Mesothelial cell of epicardium (in vitro differentiated cells): ENCODE measurements at places on chromosomes 2 and 18.

GRCh38 chr18:35688757-35689156 is 107.2 kb downstream of the GALNT1 start:
- no peak for DNase-seq

DNA sequence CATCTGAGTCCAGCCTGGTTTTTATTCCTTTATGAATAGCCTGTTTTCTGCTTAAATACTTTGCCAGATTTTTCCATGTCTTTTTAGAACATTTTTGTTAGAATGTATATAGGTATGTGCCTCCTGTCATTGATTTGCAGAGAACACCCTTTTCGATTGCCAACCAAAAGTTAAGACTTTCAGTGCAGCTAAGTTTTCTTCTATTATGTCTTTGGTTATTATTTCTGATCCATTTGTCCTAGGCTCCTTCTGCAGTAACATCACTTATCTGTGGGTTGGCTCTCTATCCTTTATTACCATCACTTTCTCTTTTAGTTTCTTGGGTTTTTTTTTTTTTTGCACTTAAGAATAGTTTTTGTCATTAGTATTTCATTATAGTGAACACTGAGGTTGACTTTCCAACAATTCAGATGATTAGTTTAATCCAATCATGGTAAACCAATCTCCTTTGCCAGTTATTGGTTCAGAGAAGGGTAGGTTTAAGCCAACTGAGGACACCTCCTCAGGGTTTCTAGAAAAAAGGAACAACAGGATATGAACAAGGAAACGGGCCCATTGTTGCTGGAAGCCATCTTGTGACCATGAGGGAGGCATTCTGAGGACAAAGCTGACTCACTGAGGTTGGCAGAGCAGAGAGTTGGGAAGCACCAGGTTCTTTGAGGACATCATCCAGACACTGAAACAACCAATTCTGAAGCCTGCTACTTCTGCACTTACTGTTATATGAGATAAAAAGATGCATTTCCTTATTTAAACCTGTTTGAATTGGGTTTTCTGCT is 37.9 kb upstream of the GBX2 start:
- no peak for DNase-seq

DNA sequence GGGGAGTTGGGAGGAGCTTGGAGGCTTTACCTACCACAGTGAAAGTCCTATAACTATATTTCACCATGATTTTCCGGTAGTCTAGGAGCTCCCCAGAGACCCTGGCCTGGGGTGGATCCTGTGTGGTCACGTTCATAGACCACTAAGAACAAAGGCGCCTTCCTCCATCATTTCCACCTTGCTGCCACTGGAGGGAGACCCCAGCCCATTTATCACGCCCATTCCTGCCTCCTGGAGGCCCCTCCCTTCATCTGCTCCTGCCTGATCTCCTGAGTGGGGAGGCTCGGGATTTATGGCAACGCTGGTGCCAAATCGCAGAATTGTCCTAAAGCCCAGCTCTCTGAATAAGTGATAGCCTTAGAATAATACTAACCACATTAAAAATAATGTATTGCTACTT is 507.6 kb upstream of the SPHKAP start:
- peak; percentile 52 for DNase-seq

- DNase-seq: no peak
Measured at GRCh38 chr2:226771067-226771466, 28.6 kb downstream of the IRS1 start.

DNA sequence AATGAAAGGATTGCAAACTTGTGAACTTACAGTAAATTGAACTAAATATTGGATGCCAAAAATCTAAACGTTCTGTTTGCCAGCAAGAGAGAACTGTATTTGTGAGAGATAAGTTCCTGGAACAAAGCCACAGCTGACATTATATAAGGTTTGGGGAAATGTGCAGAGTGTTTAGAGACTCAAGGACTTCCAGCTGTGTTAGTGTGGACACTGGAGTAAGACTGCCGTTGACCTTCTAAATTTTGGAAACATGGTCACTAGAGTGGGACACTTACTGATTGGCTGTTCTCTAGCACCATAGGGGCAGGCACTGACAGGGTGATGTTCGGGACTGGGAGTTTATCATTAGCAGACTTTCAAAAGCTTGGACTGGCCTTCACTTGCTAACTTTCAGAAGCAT is 40.5 kb downstream of the SCN9A start:
- no peak for DNase-seq

DNA sequence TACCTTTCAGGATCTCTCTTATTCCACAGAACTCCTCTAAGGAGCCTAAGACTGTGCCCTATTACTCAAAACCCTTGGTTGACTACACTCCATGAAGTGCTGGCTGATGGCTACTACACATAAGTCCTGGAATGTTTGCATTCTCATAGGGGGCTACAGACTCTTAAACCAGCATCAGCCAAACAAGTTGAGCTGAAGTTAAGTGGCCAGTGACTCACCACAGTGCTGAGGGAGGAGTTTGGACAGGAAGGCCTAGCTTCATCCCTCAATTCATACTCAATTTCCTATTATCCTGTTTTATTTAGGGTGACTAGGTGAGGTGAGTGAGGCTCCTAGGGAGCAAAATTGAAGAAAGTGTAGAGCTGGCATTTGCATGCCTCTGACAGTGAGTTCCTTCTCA is 246.7 kb downstream of the SMAD2 start:
- no peak for DNase-seq

GRCh38 chr2:71807581-71808451 is 339.8 kb downstream of the CYP26B1 start:
- DNase-seq: peak; percentile 38

DNA sequence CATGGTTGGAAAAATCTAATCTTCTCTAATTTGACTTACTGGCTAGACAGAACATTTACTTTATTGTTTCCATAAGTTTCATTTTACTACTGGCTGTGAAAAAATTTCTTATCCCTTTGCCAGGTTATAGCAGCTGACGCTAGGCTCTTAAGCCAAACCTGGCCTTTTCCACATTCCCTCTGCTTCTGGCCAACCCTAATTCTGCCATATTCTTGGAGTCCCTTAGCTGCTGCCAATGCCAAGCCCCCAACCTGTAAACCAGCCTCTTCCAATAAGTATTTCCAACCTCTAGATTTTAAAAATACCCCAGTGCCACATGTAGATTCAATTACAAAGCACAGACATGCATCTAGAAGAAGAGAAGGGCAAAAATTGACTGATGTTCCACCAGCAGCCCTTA is 452.3 kb upstream of the MEX3C start:
- DNase-seq: no peak

- no peak for DNase-seq
Measured at GRCh38 chr2:43724728-43725526, 48.7 kb upstream of the C1GALT1C1L start.

DNA sequence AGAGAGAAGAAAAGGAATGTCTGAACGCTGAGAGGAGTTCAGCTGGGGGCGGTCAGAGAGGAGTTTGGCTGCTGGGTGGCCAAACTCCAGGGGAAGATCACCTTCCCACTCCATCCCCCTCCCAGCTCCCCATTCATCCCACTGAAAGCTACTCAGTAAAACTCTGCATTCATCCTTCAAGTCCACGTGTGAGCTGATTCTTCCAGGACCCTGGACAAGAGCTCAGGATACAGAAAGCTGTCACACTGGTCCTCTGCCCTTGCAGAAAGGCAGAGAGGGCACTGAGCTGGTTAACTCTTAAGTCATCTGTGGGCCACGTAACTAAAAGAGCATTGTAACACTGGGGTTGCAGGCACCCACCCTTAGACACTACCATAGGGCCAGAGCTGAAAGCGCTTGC is 132.1 kb upstream of the ARL4C start:
- no peak for DNase-seq

- DNase-seq: no peak
Measured at GRCh38 chr18:60448487-60449267, 76.1 kb upstream of the MC4R start.

GRCh38 chr2:198167346-198167745 is 363.0 kb downstream of the PLCL1 start:
- DNase-seq: no peak

DNA sequence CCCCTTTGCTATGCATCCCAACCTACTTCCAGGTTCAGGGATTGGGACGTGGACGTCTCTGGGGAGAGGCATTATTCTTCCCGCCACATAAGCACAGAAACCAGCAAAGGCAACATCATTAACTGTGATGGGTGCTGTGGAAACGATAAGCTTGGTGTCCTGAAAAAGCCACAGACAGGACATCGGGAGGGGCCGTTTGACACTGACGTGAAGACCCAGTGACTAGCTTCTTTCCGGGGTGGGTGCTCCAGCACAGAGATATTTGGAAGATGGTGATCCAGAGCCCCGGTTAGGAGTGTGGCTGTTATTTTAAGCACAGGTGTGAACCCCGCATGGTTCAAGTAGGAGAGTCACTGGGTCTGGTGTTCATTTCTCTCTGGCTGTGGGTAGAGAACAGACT is 163.8 kb upstream of the HDAC4 start:
- DNase-seq: no peak

- DNase-seq: no peak
Measured at GRCh38 chr2:196821195-196821594, 12.0 kb upstream of the C2orf66 start.

- DNase-seq: no peak
Measured at GRCh38 chr18:8507915-8508705, 101.1 kb upstream of the RAB12 start.

GRCh38 chr2:205471776-205472175 is 210.5 kb upstream of the NRP2 start:
- DNase-seq: no peak

GRCh38 chr2:2561346-2562095 is 230.4 kb upstream of the MYT1L start:
- no peak for DNase-seq

- no peak for DNase-seq
Measured at GRCh38 chr2:4221434-4221833, 518.1 kb downstream of the DCDC2C start.

GRCh38 chr2:42864641-42865280 is 72.4 kb upstream of the HAAO start:
- DNase-seq: no peak

DNA sequence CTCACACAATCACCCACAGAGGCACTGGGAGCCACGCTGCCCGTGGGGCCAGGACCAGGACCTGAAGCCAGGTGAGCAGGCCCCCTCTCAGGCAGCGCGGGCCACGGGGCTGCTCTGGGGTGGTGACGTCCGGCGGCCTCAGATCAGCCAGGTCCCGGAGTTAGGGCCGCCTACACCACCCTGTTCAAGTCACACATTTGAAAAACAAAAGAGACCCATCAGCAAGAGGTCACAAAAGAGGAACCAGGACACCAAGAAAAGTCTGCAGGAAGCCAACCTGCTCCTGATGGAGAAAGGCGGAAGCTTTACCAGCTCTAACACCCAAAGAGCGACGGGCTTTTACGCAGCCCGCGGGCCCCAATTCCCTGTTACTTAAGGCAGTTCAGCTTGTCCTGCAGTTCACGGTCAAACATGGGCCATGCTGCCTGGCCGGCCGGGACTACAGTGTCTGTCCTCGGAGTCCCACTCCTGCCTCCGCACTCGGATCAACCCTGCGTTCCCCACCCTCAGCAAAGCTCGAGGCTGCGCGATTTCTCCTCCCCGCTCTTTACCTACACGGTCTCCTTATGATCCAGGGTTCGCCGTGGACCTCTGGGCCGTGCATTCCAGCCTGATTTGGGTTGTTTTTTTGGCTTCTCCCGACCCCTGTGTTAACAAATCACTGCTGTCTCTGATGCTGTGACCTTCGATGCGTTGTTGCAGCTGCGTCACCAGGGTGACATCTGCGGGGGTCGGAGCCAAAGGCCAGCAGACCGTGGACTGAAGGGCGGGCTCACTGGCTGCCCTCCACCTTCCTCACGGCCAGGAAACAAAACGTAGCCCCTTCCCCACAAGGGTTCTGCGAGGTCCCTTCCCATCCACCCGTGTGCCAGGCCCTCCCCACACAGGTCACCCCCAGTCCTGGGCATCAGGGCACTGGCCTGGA is 31.0 kb downstream of the SNORC start:
- no peak for DNase-seq

- DNase-seq: no peak
Measured at GRCh38 chr2:152962446-152962845, 244.0 kb downstream of the ARL6IP6 start.

DNA sequence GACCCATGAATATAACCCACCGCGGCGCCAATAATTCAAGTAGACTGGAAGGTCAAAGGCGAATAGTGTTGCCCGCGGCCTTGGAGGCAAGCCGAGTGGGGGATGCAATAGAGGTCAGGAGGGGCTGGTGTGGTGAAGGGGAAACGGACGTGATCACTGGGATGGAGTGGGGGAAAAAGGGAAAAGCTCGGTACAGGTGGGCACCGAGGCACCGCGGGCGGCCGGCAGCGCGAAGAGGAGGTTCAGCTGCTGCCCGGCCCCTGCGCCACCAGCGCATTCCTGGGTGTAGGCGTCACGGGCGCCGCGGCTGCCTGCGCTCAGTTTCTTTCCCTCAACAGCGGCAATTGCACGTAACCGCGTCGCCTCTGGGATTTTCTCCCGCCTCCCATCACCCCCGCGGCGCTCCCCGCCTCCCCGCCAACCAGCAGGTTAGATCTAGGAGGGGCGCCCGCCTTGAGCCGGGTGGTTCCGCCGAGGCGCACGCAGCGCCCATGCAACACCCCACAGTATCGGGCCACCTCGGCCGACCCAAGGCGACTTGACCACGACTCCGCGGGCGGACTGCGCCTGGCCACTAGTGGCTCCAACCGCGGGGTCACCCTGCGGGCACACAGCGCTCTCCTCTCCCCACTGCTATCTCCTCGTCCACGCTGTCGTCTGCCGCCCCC is 1.5 kb downstream of the RND3 start:
- peak; percentile 44 for DNase-seq
